ENCODE measurements at places on chromosomes 1 and 21. TPM values are rescaled to one million over a fixed set of nuclear protein-coding genes. Genes with fewer than 3 reads are reported as not detected.

LCE1B gene
- polyA plus RNA-seq, result not detected

GNG12 gene
- 41.0 TPM for polyA plus RNA-seq

CYP4Z1 gene
- polyA plus RNA-seq, result 0.07 TPM

DNA sequence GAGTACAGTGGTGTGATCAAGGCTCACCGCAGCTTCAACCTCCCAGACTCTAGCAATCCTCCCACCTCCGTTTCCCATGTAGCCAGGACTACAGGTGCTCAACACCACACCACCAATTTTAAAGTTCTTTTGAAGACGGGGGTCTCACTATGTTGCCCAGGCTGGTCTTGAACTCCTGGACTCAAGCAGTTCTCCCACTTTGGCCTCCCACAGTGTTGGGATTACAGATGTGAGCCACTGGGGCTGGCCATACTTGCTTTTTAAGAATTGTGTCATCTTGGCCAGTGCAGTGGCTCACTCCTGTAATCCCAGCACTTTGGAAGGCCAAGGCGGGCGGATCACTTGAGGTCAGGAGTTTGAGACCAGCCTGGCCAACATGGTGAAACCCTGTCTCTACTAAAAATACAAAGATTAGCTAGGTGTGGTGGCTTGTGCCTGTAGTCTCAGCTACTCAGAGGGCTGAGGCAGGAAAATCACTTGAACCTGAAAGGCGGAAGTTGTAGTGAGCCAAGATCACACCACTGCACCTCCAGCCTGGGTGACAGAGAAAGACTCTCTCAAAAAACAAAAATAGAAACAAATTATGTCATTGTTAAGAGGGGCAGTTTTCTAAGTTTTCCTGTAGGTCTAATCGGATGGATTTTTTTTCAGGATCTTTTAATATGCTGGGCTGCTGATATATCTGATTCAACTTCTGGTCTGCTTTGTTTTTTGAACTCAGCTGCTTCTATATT, 18.7 kb downstream of the AK4 start:
- DNase-seq, result no peak

- no peak for DNase-seq
Observed at GRCh38 chr21:34996304-34997101, 52.6 kb downstream of the RUNX1 start.

DNA sequence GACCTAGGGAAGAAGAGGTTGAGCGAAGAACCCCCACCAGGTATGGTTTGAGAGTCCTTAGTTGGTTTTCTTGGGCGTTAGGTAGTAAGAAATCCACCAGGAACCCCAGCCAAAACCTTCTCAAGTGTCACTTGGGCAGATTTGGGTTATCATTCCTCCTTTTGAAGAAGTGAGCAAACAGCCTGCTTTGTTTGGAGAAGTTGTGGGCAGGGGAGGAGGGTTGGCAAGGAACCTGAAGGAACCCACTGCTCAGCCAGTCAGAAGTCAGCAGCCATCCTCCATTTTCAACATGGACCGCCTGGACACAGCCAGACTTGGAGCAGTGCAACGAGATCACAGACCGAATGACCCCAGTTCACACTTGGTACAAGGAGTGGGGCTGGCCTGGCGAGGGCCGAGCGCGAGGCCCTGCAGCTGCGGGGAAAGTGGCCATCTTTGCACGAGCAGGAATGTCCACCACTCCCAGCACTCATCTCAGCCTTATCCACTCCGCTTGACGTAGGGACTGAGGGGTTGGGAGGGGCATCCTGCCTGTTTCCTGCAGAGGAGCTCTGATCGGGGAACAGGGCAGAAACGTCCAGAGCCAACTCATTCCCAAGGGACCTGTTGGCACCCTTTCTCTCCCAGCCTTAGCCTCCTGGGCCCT, 7.2 kb downstream of the ADPRS start:
- no peak for DNase-seq

GRCh38 chr1:181479137-181479745, 4.1 kb upstream of the CACNA1E start:
- no peak for DNase-seq

- DNase-seq, result no peak
Observed at GRCh38 chr1:51175278-51175677, 60.8 kb upstream of the RNF11 start.

DNA sequence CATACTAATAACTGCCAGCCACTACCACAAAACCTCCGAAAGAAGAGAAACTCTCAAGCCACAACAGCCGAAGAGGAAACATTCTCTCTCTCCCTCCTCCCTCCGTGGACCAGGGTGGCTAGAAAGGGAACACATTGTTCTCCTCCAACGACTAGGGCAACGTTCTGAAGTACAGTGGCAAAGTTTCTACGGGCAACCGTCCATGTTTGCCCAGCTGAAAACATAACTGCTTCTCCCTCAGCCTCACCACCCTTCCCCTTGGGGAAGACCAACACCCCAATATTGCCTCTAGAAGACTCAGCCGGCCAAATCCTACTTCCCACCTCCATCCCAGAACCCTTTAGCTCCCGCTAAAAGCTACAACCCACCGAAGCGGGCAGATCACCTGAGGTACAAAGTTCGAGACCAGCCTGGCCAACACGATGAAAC, 2.0 kb downstream of the GLUL start:
- no peak for DNase-seq

GRCh38 chr1:201506092-201506491, 831 bp downstream of the CSRP1 start:
- DNase-seq, result no peak

- DNase-seq, result peak; percentile 37
Observed at GRCh38 chr1:28591708-28592320, at the start of gene RAB42. Gene RAB42, plus strand, starts transcription at chr1:28592265. Its CDS starts 247 bp downstream, at chr1:28592512.
